ENCODE measurements at places on chromosomes 2 and 18.

DNA sequence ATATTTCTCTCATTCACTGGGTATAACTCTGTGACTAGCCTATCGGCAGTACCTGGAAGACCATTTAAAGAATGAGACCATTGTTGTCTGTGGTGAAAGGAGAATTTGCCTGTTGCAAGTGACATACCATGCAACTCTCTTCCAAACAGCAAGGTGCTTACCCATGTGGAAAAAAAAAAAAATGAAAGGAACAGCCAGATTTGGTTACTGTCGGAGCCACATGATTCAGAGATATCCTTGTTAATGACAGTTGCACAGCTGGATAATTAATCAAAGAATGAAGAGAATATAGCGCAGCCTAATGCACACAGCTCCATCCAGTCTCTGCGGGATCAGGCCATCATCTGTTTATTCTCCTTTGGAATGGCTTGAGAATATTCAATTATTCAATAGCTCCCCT, 141.8 kb downstream of the HRH4 start:
- no peak for DNase-seq

GRCh38 chr2:160267022-160267421, 67.0 kb upstream of the ITGB6 start:
- DNase-seq: no peak

- no peak for DNase-seq
Observed at GRCh38 chr2:53969285-53969967, 1.4 kb downstream of the PSME4 start.

- DNase-seq: no peak
Observed at GRCh38 chr18:58209326-58209725, 165.3 kb downstream of the NEDD4L start.

DNA sequence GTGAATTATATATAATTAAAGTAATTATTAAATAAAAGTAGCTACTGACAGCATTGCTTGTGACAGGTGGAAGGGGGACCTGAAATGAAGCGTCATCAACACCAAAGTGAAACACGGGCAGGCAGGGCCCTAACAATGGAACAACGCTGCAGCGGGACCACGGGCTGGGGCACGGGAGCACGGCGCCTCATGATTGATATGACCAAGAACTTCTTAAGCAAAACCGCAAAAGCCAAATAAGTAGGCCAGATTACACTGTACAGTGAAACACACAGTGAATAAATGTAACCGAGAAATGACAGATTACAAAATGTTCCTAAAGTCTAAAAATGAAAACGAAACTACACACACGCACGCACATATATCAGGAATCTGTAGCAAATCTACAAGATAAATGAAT, 81.4 kb downstream of the SNTG2 start:
- DNase-seq: no peak

GRCh38 chr18:44229693-44230108, 451.0 kb upstream of the SETBP1 start:
- no peak for DNase-seq

GRCh38 chr18:27921904-27922751, 254.8 kb downstream of the CDH2 start:
- no peak for DNase-seq

DNA sequence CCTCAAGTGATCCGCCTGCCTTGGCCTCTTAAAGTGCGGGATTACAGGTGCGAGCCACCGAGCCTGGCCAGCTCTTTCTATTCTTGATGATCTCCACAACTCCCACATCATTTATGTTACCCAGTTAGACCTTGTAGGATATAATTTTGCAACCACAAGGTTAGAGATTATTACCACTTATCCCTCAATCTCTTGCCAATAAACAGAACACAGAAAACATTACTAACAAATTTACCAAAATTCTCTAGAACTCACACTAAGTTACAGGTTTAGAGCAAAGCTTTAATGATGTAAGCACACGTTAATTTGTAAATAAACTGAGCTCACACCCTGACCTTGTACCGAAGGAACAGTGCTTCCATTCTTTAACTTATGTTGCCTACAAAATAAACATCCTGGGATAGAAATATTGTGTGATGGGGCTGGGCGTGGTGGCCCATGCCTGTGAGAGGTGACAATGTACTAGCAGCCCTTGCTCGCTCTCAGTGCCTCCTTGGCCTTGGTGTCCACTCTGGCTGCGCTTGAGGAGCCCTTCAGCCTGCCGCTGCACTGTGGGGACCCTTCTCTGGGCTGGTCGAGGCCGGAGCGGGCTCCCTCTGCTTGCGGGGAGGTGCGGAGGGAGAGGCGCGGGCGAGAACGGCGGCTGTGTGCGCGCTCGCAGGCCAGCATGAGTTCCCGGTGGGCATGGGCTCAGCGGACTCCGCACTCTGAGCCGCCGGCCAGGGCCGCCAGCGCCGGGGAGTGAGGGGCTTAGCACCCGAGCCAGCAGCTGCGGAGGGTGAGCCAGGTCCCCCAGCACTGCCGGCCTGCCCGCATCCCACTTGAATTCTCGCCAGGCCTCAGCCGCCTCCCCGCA, 42.1 kb upstream of the ITSN2 start:
- DNase-seq: no peak

DNA sequence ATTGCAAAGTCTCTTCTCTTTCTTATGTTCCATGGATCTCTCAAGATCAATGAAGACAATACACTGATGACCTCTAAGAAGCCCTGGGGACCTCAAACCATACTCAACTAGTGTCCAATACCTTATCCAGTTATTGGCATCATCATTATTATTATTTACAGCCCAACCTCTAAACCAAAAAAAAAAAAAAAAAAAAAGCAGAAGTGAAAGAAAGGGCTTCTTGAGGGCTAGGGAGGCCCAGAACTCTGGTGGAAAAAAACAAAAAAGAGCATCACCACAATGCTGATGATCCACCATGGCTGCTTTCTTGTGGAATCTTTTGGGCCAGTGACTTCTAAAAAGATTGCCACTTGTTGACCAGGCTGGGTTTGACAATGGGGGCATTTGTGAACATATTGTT, 324.9 kb downstream of the LPIN1 start:
- no peak for DNase-seq

DNA sequence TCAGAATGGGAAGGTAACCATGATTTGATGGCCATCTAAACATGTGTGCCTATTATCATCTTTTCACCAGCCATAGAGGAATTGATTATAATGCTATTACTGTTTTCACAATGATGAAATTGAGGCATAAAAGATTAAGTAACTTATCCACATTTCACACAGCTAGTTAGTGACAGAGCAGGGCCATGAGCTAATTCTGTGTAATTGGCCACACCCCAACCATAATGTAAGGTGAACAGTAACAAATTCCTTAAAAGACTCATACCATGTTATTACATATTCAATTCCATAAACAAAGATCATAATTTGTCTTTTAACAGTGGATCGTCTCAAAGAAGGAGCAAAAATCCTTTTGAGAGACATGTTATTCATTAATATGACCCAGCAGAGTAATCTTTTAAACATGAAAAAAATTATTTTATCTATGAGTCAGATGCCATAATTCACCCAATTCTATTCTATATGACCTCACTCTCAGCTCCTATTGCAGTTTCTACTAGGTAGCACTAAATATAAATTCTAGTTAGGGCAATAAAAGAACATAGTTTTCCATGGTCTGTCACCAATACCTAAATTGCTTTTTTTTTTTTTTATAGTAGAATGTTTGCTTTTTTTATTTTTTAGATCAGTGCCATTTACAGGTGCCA, 475.8 kb upstream of the SLC39A10 start:
- DNase-seq: no peak

DNA sequence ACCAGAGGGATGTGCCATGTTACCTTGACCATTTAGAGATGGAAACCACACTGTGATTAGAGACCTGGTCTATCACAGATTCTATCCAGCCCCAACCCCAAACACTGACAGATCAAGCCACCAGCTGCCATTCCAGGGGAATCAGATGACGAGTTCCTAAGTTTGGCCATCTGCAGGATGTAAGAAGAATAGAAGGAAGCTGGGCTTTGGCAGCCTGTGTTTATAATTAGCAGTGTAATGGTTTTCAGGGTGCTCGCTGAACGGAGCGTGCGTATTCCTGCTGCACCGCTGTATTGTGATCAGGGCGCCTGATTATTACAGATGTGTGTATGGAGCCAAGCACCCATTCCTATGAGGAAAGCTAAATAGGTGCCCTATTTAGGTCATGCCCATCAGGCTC, 138.1 kb downstream of the LRRC30 start:
- no peak for DNase-seq

DNA sequence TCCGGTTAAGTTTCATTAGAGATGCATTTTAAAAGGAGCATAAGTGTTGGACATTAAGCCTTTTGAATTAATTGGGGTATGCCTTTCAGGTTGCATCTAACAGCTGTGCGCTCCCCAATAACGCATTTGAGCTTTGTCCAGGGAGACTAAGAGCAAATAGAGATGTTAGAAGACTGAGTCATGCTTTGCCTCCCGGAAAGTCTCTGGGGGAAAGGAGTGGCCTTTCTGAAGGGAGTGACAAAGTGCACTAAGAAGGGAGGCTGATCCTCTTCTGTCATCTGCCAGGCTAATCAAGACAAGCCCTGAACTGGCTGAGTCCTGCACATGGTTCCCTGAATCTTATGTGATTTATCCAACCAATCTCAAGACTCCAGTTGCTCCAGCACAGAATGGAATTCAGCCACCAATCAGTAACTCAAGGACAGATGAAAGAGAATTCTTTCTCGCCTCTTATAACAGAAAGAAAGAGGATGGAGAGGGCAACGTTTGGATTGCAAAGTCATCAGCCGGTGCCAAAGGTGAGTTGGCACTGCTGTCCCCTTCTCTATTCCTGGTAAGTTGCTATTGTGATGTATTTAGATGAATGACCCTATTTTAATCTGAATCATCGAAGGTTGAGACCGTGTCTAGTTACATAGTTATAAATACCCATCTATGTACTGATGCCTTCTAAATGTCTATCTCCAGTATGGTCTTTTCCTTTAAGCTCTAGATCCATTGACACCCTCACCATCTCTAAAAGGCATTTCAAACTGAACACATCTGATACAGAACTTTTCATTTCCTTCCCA, 12.1 kb downstream of the TTL start:
- DNase-seq: no peak

DNA sequence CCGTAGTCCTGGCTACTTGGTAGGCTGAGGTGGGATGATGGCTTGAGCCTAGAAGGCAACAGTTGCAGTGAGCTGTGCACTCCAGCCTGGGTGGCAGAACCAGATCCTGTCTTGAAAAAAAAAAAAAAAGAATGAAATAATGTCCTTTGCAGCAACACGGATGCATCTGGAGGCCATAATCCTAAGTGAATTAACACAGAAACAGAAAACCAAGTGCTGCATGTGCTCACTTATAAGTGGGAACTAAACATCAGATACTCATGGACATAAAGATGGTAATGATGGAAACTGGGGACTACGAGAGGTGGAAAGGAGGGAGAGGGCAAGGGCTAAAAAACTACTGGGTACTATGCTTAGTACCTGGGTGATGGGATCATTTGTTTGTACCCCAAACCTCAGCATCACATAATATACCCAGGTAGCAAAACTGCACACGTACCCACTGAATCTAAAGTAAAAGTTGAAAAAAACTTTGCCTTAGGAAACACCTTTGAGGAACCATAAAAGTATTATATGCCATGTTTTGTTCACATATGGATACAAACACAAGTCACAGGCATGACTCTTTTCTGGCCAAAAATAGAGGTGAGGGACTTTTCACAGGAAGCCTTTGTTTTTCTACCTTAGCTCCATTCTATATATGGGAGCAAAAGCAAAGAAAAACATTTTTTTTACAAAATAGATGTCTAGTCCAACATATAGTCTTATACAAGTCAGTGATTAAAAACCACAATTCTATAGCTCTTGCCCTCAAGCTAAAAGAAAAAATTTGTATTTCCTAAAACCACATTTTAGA, 36.6 kb downstream of the GPR155 start:
- no peak for DNase-seq

- no peak for DNase-seq
Observed at GRCh38 chr2:176157499-176158185, 535 bp downstream of the HOXD3 start.

DNA sequence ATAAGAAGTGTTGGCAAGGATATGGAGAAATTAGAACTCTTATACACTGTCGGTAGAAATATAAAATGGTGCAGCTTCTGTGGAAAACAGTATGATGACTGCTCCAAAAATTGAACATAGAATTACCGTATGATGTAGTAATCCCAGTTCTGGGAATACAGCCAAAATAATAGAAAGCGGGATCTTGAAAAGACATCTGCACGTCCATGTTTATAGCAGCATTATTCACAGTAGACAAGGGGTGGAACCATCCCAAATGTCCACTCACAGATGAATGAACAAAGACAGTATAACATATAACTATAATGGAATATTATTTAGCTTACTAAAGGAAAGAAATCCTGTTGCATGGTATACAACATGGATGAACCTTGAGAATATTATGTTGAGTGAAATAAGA, 257.7 kb downstream of the TDRD15 start:
- no peak for DNase-seq

GRCh38 chr2:238947920-238948710, 100.2 kb downstream of the TWIST2 start:
- peak; percentile 60 for DNase-seq

- DNase-seq: no peak
Observed at GRCh38 chr2:54947136-54947535, 103.1 kb downstream of the RTN4 start.

DNA sequence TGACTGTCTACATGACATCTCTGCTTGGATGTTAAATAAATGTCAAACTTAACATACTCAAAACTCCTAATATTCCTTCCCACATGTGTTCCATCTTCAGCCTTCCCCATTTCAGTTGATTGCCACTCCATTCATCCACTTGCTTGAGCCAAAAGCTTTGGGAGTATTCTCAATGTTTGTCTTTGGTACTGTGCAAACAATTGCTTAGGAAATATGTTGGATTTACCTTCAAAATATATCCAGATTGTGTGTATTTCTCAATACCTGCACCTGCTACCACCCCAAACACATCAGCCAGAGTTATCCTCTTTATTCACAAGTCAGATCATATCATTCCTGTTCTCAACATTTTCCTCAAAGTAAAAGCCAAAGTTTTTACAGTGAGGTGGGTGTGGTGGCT, 350.3 kb upstream of the FAM98A start:
- no peak for DNase-seq

All from spleen (tissue), 13 donors.